ENCODE measurements at places on chromosomes 3 and 15.
A peak's percentile ranks its signal among the peaks of the same experiment; 100 is the strongest.

GRCh38 chr15:29057856-29058255, 172.1 kb downstream of the APBA2 start:
- no peak for DNase-seq

DNA sequence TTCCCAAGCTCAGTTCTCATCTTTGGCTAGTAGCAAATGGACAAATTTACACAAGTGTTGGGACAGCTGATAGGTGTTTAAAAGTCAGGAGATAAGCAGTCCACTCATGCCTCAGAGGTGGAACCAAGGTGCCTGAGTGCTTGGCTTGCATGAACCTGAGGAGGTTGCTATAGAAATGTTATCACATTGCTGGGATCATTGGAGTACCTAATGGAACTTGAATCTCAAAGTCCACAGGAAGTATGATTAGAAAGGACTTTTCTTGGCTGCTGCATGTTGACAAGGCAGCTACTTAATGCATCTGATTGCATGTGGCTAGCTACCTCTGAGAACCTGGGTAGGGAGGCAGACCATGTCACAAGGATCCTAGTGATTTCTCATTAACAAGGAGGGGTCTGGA, 39.5 kb upstream of the C3orf80 start:
- DNase-seq = no peak

DNA sequence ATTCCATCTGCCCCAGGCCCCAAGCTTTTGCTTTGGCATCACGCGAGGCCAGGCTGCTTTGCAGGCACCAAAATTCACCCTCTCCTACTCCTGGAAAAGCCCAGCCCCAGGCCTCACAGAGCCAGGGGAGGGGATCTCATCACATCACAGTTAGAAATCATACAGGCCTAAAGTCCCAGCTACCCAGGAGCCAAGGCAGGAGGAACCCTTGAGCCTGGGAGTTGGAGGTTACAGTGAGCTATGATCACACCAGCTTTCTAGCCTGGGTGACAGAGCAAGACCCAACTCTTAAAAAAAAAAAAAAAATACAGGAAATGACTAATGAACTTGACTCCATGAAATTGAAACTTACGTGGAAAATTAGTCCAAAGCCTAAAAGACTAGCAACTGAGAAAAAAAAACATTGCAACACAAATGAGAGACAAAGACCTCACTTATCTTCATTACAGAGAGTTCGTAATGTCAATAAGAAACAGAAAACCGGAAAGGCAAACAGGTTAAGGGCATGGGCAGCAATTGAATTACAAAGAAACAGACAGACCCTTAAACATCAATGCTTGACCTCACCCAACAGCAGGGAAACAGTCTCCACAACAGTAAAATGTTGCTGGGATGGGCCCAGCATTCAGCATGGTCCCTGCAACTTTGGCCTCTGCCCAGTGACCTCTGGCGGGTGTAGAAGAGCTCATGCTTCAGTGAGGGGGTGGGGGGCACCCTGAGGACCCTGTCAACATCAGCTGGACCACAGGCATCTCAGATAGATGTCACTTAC, 151.5 kb downstream of the LRRK1 start:
- peak; percentile 65 for DNase-seq

GRCh38 chr3:102471001-102471400, 36.2 kb downstream of the ZPLD1 start:
- DNase-seq = no peak

DNA sequence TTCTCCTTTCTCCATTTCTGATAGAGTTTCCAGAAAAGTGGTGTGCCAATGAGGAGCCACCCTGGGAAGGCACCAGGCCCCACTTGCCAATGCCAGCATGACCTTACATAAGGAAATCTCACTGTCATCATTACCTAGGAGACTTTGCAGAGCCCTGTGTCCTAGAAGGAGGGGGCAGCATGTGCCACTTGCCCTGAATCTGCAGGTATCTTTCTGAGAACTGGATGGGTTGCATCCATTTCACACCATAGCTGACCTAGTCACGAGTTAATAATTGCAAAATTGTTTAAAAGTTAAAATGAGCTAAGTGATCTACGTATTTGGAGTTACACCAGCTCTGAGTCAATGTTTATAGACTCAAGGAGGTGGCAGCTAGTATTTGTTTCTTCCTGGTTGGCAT, 14.3 kb downstream of the CA12 start:
- no peak for DNase-seq

DNA sequence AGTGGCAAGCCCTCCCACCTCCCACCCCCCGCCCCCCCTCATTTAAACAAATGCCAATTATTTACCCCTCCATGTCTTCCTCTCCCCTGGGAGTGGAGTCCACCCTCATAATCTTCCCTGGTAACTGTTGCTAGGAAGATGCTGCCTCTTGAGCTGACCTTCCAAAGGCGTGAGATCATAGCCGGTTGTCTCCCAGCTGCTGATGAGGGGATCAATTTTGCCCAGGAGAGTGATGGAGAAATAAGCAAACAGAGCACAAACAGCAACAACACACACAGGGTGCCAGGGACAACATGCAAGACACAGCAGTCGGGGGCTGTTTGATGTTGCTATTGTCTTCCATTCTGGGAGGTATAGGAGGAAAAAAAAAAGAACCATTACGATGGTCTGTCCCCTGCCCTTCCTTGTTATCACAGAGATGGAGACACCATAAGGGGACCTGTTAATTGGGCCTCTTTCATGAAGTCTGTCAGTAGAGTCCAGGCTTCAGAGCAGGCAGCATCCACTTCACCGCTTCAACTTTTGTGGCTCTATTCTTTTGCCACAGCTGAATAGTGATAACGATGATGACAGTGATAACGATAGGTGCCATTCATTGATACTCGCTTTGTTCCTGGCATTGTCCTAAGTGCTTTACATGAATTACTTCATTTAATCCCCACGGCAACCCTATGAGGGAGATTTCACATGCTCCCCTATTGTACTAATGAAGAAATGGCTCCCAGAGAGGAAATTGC, 76.9 kb upstream of the RGMA start:
- no peak for DNase-seq

GRCh38 chr3:16498130-16498890, 15.2 kb downstream of the RFTN1 start:
- DNase-seq = no peak

- no peak for DNase-seq
These were observed 8.9 kb downstream of the CFAP20DC start for GRCh38 chr3:59040902-59041301.

- no peak for DNase-seq
These were observed 514 bp downstream of the PLS1 start for GRCh38 chr3:142596726-142597088.

DNA sequence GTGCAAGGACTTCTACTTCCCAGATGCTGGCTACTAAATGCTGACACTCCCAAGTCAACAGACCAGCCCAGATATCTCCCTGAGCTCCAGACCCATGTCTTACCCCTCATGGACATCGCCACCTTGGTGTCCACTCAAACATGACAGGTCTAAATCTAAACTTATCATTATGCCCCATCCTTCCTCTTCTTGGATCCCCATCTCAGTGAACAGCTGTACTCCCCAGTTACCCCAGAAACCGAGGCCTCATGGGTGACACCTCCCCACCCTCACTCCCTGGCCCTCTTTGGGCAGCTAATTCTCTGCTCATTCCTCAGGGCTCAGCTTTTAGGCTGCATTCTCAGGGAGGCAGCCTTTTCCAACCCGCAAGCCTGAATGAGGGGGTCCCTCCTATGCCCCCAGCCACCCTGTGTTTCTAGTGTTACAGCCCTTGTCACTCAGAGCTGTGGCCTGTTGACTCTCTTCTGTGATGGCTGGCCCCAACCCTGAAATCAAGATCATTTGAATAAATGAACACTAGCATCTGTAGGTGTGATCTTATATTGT, 5.4 kb downstream of the EHD4 start:
- no peak for DNase-seq

- DNase-seq = no peak
These were observed 16.4 kb upstream of the HCN4 start for GRCh38 chr15:73385205-73385604.

DNA sequence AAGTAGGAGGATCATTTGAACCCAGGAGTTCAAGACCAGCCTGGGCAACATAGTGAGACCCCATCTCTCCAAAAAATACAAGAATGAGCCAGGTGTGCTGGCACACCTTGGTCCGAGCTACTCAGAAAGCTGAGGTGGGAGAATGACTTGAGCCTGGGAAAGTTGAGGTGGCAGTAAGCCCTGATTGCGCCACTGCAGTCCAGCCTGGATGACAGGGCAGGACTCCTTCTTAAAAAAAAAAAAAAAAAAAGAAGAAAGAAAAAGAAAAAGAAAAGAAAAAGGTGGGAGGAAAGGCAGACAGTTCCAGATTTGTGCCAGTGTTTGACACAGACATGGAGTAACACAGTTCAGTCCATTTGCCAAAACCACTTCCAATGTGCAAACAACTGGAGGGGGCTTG, 75.7 kb downstream of the ATP10A start:
- no peak for DNase-seq

DNA sequence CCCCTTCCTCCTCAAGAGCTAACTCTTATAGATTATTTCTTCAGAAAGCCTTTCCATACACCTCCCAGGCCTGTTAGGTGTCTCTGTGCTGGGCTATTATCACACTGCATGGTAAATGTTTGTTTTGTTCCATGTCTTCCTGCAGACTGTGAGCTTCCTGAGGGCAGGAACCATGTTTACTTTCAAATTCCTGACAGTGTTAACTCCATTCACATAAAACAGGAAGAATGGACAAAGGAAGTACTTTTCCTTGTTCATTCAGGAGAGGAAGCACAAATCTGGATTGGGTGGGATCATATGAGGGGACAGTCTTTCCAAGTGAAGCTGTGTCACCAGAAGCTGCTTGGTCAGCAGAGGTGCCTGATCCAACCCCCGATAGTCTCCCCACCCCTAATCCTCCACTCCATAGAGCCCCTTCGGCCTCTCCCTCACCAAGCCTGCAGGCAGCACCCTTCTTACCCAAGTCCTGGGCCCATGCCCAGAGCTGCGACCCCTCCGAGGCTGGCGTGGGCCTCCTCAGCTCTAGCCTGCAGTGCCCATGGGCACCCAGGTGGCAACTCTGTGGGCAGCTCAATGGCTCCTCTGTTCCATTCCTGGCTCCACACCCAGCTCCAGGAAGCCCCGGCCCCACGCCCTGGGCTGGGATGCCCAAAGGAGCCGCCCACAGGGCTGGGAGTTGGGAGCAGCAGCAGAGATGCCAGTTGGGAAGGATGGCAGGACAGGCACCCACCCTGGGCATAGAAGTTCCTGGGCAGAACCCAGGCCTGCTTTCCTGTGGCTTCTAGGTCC, 6.9 kb downstream of the SHF start:
- DNase-seq = no peak

- no peak for DNase-seq
These were observed 46.7 kb upstream of the PROK2 start for GRCh38 chr3:71831599-71831998.

DNA sequence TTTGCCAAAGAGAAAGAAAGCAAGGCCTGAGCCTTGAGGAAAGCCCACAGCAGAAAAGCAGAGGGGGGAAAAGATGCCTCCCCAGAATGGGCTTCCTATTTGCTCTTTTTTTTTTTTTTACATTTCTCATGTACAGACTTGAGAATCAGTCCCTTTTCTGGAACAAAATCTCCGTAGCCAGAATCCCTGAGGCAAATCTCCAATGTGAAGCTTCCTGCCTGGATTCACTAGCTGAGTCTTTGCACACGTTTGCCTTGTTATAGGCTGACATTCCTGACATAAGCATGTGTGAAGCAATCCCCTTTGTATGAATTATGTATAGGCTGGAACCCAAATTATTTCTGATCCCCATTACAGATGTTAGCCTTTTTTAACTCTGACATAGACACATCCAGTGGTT, 52.2 kb upstream of the ACTL6A start:
- DNase-seq = no peak

- DNase-seq = no peak
These were observed 120.7 kb downstream of the CMSS1 start for GRCh38 chr3:99938270-99938911.

DNA sequence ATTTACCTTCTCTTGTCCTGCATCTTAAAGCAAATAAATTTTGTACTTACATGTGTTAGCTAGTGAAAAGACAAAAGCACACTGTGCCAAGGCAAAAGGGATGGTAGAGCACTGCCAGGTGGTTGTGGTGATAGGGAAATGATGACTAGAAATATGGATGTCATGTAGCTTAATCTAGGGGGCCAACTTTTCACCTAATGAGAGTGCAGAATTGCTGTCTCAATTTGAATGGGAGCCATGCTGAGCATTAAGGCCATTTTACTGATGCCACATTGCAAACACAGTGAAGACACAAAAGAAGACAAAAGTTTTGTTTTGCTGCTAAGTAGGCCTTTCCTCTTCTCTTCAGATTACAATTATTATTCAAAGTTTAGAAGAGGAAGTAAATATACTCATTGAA, 274.7 kb downstream of the PDCD6IP start:
- no peak for DNase-seq

DNA sequence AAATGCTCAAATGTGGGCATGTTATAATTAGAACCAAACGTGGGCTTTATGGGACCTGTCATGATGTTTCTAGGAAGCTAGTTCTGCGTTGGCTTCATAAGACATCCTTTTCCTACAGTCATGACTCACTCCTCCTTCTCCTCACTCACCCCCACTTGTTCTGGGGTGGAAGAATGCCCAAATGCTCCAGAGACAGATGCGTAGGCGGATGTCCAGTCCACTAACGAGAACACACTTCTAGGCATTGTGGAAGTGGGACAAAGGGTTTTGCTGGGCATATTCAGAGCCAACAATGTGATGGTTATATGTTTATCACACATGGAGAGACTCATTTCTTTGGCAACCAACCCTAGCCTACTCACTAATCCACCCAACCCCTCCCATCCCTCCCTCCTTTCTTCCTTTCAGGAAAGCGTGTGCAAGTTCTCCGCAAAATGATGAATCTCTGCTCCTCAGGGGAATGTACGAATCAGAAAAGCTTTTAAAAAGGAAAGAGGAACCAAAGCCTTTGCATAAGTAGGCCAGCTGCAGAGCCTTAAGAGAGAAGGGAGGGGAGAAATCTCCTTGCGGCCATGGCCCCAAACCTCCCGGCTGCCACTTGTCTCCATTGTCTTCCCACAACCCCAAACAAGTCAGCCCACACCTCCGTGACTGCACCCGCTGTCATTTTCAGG, 123.0 kb upstream of the SPRED1 start:
- peak; percentile 74 for DNase-seq

DNA sequence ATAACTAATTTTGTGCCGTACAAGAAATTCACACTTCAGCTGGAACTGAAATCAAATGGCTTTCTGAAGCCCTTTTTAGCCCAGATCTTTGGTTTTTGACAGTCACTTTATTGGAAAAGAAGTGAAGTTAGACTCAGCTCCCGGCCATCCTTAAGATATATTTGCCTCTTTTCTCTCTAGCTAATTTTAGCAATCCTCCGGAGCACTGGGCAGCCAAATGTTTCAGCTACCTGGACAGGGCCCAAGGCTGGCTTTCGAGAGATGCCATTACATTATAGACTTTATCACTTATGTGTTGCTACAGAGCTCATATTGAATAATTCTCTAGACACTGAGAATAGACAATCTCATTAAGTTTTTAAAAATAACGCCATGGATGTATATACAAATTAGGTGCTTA, 28.5 kb upstream of the RPL39L start:
- DNase-seq = no peak
